B cell (primary cell): ENCODE measurements at places on chromosomes 7 and 10. TPM values are rescaled to one million over a fixed set of nuclear protein-coding genes. Genes with fewer than 3 reads are reported as not detected.

DNA sequence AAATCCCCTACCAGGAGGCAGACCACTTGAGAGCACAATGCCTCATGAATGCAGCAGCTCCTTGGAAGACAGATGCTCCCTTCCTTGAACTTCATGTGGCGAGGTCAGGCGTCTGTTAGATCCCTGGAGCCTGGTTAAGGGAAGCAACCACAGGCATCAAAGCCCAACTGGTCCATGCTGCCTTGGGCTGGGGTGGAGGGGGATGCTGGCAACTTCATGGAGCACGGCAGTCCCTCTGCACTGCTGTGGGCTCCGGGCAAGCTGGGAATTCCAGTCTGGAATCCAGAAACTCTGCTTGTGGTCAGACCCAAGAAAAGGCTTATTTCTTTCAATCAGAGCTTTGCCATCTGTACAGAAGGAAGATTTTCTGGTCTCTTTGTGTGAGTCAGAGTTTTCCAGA lies 130.4 kb downstream of the PFKFB3 start:
- H3K27ac ChIP-seq = no peak overlapping the region
- no peak for DNase-seq
- H3K27me3 ChIP-seq = no peaks in the 10 kb centered on the region
- no peak overlapping the region for H3K4me3 ChIP-seq

GRCh38 chr10:43202657-43203447 lies 64.0 kb downstream of the RASGEF1A start:
- no peaks in the 10 kb centered on the region for H3K36me3 ChIP-seq
- no peak overlapping the region for H3K27ac ChIP-seq
- peaks cover 7% of the 10 kb centered on the region for H3K4me1 ChIP-seq
- peak overlapping the region; percentile 76 for H3K4me3 ChIP-seq
- H3K27me3 ChIP-seq = no peaks in the 10 kb centered on the region

DNA sequence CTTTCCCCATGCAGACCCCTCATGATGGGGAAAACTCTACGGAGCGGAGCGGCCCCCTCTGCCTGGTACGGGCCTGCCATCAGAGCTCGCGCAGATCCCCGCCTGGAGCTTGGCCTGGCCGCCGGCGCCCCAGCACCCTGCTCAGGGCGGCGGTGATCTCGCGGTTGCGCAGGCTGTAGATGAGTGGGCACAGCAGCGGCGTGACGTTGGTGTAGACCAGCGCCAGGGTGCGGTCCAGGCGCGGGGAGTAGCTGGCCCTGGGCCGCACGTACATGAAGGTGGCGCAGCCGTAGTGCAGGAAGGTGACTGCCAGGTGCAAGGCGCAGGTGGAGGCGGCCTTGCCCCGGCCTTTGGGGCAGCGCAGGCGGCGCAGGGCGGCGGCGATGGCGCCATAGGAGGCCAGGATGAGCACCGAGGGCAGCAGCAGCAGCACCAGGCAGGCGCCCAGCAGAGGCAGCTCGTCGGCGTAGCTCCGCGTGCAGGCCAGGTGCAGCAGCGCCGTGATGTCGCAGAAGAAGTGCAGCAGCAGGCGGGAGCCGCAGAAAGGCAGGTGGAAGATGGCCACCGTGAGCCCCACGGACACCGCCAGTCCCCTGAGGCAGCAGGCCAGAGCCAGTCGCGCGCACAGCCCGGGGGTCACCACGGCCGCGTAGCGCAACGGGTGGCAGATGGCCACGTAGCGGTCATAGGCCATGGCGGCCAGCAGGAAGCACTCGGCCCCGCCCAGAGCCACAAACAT lies 33.4 kb downstream of the TAS2R41 start:
- DNase-seq = no peak
- H3K4me1 ChIP-seq = no peaks in the 10 kb centered on the region
- no peak overlapping the region for H3K4me3 ChIP-seq

- H3K27me3 ChIP-seq = no peaks in the 10 kb centered on the region
- H3K4me3 ChIP-seq = no peak overlapping the region
- peaks cover 4% of the 10 kb centered on the region for H3K4me1 ChIP-seq
These were observed 78.1 kb downstream of the FZD1 start for GRCh38 chr7:91342346-91342745.

The GNG11 gene
- total RNA-seq = 1.6 and 1.7 TPM in 2 replicates

- peaks cover 4% of the 10 kb centered on the region for H3K36me3 ChIP-seq
- no peak overlapping the region for H3K27ac ChIP-seq
- DNase-seq = no peak
- H3K27me3 ChIP-seq = no peaks in the 10 kb centered on the region
- no peak overlapping the region for H3K4me3 ChIP-seq
These were observed 175.6 kb downstream of the FAM107B start for GRCh38 chr10:14598809-14599764.

DNA sequence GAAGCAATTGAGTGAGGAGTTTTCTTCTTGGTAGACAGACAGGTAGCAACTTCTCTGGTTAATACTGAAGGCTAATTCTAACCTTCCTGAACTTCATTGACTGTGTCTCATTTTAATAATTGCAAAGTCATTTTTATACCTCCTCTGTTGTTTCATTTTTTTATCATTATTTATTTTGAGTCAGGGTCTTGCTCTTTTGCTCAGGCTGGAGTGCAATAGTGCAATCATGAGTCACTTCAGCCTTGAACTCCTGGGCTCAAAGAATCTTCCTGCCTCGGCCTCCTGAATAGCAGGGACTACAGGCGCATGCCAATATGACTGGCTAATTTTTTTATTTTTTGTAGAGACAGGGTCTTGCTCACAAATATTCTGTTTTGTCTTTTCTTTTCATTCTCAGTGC lies 45.4 kb downstream of the APBB1IP start:
- peak overlapping the region; percentile 54 for H3K27ac ChIP-seq

DNA sequence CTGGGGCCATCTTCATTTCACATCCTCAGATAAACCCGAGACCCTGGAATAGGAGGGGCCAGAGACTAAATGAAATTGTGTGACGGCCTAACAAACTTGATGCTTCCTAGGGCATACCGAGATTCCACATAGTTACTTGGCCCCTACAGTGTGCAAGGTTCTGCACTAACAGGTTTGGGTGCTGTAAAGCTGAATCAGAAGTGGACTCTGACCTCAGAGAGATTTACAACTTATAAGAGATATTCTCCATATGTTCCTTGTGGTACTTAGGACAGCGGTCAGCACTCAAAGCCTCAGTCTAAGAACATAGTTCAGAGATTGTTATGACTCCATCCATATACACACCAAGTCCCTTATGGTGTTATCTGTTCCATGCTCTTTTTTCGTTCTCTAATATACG lies 55.1 kb upstream of the FHIP2A start:
- H3K36me3 ChIP-seq = no peaks in the 10 kb centered on the region
- H3K27me3 ChIP-seq = peaks cover 29% of the 10 kb centered on the region
- H3K27ac ChIP-seq = no peak overlapping the region
- H3K4me3 ChIP-seq = no peak overlapping the region

- no peak within 1 kb of the TSS for H3K27ac ChIP-seq
- DNase-seq = no peak
- no peaks in the 10 kb centered on the region for H3K36me3 ChIP-seq
- no peaks in the 10 kb centered on the region for H3K27me3 ChIP-seq
- H3K4me1 ChIP-seq = no peaks in the 10 kb centered on the region
These were observed at the start of gene SOSTDC1 for GRCh38 chr7:16465469-16466361. Gene SOSTDC1 (minus strand): TSS chr7:16465738. CDS start chr7:16465668, 70 bp downstream.

The HYAL4 gene
- not detected in 2 replicates for total RNA-seq

DNA sequence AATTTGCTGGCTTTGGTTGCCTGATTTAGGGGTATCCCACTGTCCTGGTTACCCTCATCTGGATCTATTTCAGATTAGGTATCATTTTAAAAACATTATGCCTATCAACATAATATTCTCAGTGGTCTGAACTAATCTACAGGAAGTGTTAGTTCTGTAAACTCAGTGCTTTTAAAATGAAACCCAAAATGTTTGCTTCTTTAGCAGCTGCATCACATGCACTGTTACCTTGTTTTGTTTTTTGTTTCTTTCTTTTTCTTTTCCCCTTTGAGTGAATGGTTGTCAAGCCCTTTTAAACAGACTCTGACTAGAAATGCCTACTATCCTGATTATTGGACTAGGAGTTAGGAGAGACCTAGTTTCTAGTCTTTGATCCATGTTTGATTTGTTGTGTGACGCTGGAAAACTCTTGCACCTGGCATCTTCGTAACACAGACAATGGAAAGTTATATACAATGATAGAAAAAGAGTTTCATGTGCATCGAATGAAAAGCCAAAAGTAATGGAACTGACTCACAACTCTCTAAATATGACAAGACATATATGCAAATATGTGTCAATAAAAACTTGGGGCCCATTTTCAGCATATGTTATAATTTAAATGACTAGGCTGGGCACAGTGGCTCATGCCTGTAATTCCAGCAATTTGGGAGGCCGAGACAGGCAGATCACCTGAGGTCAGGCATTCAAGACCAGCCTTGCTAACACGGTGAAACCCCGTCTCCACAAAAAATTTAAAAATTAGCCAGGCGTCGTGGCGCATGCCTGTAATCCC lies 52.3 kb upstream of the STRIP2 start:
- DNase-seq = no peak
- no peak overlapping the region for H3K4me3 ChIP-seq
- peaks cover 3% of the 10 kb centered on the region for H3K36me3 ChIP-seq

The GNA12 gene
- 110 and 114 TPM in 2 replicates for total RNA-seq

GRCh38 chr10:80046629-80047441 lies 31.6 kb upstream of the TMEM254 start:
- H3K4me3 ChIP-seq = no peak overlapping the region
- no peak overlapping the region for H3K27ac ChIP-seq
- H3K27me3 ChIP-seq = peaks cover 4% of the 10 kb centered on the region
- no peaks in the 10 kb centered on the region for H3K4me1 ChIP-seq
- H3K36me3 ChIP-seq = no peaks in the 10 kb centered on the region
- DNase-seq = peak; percentile 79

- DNase-seq = no peak
- H3K27ac ChIP-seq = no peak overlapping the region
These were observed 1.8 kb upstream of the MEOX2 start for GRCh38 chr7:15688279-15688626.

DNA sequence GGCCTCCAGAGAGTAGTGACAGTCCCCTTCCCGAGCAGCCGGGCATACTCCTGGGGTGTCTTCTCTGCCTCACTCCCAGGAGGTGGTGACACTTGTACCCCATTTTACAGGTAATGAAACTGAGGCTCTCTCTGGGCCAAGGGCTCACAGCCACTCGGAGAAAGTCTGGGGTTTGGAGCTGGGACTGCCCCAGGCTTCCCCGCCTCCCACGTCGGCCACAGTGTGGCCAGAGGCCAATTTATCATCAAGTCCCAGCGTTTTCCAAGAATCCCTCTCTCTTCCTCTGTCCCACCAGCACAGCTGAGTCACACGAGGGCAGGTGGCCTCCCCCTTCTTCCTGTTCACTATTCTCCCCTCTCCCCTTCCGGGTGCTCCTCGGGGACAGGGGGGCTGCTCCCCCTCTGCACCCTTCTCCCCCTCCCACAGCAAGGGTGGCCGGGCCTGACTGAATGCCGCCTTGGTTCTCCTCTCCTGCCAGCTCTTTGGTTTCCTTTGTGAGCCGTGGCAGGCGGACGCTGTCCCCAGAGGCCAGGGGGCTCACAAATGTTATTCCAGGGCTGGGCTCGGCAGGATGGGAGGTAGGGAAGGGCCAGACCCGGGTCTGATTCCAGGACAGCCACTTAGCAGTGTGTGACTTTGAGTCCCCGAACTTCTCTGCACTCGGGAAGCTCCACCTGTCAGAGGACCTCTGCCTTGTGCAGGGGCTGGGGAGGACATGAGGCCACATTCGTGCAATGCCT lies 17.7 kb downstream of the CLIP2 start:
- no peaks in the 10 kb centered on the region for H3K36me3 ChIP-seq
- no peaks in the 10 kb centered on the region for H3K27me3 ChIP-seq
- peak overlapping the region; percentile 35 for H3K4me3 ChIP-seq

The CYP3A7 gene
- total RNA-seq = not detected in 2 replicates

DNA sequence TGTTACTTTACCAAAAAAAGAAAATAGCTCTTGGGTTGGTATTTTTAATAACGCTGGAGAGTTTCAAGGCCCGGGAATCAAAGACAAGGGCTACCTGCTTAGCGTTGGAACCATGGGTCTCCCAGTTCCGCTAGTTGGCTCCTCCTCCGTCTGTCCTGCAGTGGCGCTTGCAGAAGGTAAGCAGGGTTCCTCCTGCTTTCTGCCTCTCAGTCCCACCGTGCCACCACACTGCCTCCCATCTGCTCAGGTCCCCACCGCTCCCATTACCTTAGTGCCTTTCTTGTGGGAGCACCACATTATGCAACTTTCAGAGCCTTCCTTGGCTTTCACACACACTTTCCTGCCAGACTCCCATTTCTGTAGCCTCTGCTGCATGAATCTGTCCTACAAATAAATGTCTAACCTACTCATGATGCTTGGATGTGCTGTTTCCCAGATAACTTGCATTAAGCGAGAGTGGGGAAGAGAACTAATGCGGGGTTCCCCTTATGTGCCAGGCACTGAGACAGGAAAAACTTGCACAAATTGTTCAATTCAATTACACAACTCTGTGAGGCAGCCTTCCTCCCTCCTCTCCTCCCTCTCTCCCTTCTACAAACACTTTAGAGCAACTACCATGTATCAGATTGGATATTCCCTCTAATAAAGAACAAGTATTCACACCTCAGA lies 124.5 kb downstream of the AOAH start:
- no peaks in the 10 kb centered on the region for H3K4me1 ChIP-seq
- no peak for DNase-seq
- H3K36me3 ChIP-seq = no peaks in the 10 kb centered on the region
- H3K27me3 ChIP-seq = no peaks in the 10 kb centered on the region
- no peak overlapping the region for H3K27ac ChIP-seq
- no peak overlapping the region for H3K4me3 ChIP-seq

- no peaks in the 10 kb centered on the region for H3K27me3 ChIP-seq
- no peaks in the 10 kb centered on the region for H3K4me1 ChIP-seq
- H3K4me3 ChIP-seq = no peak overlapping the region
- no peak for DNase-seq
- no peaks in the 10 kb centered on the region for H3K36me3 ChIP-seq
These were observed 44.5 kb downstream of the HSPA12A start for GRCh38 chr10:116697816-116698215.

DNA sequence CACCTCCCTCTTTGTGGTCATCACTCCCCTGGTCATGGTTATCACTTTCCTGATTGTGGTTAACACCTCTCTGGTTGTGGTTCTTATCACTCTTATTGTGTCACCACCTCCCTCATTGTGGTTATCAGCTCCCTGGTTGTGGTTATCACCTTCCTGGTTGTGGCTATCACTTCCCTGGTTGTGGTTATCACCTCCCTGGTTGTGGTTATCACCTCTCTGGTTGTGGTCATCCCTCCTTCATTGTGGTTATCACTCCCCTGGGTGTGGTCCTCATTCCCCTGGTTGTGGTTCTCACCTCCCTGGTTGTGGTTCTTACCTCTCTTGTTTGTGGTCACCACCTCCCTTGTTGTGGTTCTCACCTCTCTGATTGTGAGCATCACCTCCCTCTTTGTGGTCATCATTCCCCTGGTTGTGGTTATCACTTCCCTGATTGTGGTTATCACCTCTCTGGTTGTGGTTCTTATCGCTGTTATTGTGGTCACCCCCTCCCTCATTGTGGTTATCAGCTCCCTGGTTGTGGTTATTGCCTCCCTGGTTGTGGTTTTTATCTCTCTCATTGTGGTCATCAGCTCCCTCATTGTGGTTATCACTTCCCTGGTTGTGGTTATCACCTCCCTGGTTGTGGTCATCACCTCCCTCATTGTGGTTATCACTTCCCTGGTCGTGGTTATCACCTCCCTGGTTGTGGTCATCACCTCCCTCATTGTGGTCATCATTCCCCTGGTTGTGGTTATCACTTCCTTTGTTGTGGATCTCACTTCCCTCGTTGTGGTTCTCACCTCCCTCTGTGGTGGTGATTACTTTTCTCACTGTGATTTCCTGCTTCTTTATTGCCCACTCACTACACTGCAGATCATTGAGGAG lies 106.7 kb downstream of the GPR26 start:
- no peak overlapping the region for H3K4me3 ChIP-seq
- no peaks in the 10 kb centered on the region for H3K36me3 ChIP-seq
- H3K4me1 ChIP-seq = no peaks in the 10 kb centered on the region
- H3K27me3 ChIP-seq = no peaks in the 10 kb centered on the region
- H3K27ac ChIP-seq = no peak overlapping the region
